Spinal cord (tissue), 10 donors: ENCODE measurements at places on chromosomes 6 and 20. TPM values are rescaled to one million over a fixed set of nuclear protein-coding genes. Genes with fewer than 3 reads are reported as not detected.

Gene GINS1
- 7.9 TPM for total RNA-seq

Gene CRISP2
- total RNA-seq = 1.2 TPM

Gene PNLDC1
- total RNA-seq = 0.22 TPM

Gene MLN
- total RNA-seq = not detected

Gene PPP1R16B
- 22.0 TPM for total RNA-seq

Gene FOXQ1
- total RNA-seq = 3.4 TPM

DNA sequence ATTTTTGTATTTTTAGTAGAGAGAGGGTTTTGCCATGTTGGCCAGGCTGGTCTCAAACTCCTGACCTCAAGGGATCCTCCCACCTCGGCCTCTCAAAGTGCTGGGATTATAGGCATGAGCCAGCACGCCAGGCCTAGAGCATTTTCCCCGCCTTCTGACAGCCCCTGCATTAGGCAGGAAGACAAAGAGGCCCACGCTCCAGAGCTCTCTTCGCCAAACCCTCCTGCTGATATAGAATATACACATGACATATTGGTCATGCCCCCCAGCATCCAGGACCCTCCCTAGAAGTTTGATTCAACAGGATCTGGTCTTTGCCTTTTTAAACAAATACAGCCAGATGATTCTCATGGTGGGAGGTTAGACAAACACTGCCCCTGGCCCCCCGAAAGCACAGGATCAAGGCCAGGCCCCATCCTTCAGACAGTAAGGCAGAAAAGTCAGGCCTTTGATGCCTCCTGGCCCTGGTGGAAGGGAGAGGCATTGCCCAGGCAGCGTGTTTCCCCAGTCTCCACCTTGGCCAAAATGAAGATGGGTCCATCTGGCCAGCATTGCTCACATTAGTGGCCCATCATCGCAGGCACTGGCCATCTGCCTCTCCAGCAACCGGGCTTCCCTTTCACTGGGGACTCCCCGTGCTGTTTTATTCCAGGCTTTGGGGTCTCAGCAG is 4.4 kb downstream of the SULF2 start:
- H3K27me3 ChIP-seq = peaks cover 16% of the 10 kb centered on the region
- H3K4me3 ChIP-seq = no peak overlapping the region
- peaks cover 7% of the 10 kb centered on the region for H3K36me3 ChIP-seq

GRCh38 chr6:6943421-6943820 is 164.3 kb upstream of the RREB1 start:
- no peak overlapping the region for H3K27ac ChIP-seq
- H3K27me3 ChIP-seq = no peaks in the 10 kb centered on the region
- H3K36me3 ChIP-seq = no peaks in the 10 kb centered on the region
- no peak for DNase-seq
- no peaks in the 10 kb centered on the region for H3K4me1 ChIP-seq
- no peak overlapping the region for H3K4me3 ChIP-seq

DNA sequence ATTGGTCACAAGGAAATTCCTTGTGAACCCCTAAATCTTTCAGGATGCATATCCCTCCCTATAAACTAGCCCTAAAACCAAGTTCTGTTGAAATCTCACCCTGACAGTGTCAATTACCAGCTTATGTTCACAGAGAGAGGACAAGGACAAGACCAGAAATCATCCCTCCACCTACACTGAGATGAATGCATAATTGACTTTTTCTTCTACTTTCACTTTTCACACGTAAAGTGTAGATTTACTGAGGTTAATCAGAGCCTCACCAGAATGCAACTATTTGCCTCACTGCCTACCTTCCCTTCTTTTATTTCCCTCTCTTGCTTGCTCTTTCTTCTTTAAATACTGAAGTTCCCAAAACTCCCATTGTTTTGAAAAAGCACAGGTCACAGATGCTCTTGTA is 15.3 kb upstream of the NKAIN2 start:
- H3K4me1 ChIP-seq = no peaks in the 10 kb centered on the region
- no peaks in the 10 kb centered on the region for H3K27me3 ChIP-seq
- H3K4me3 ChIP-seq = no peak overlapping the region

DNA sequence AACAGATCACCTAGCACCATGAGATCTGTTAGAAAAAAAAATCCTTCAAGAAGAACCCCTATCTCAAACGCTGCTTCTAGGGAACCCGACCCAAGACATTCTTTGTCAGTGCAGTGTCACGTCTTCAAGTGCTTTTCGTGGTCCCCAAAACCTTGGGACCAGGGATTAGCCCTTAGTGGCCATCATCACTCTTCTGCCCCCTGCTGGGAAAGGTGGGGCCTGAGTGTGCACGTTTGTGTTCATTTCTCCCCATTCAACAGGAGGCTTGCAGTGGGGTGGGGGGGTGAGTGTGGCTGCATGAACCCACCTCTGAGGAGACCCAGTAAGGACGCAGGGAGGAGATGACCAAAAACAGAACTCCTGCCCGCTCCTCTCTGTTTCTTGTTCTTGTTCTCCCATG is 218.2 kb upstream of the RNF24 start:
- H3K36me3 ChIP-seq = peaks cover 5% of the 10 kb centered on the region
- no peak overlapping the region for H3K27ac ChIP-seq
- no peak for DNase-seq
- H3K4me1 ChIP-seq = peaks cover 5% of the 10 kb centered on the region
- H3K4me3 ChIP-seq = no peak overlapping the region

DNA sequence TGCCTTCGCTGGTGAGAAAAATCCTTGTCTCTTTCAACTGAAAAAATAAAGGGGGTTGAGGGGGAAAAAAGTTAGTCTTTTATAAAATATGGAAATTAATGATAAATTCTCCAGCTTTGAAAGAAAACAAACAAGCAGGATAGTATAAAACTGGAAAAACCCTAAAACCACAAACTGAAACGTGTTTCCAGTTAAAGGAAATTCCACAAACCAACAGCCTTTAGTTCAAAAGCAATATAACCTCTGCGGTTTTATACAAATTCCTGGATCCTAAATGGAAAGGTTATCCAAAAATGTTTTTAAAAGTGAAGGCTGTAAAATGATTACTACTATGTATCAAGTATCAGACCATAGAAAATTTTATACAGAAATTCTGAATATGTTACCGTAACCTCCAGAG is 55.6 kb downstream of the BMP5 start:
- H3K27me3 ChIP-seq = no peaks in the 10 kb centered on the region
- no peak overlapping the region for H3K4me3 ChIP-seq
- H3K27ac ChIP-seq = no peak overlapping the region

GRCh38 chr20:910132-910869 is 5.8 kb downstream of the ANGPT4 start:
- H3K27me3 ChIP-seq = no peaks in the 10 kb centered on the region
- DNase-seq = no peak
- peak overlapping the region; percentile 6 for H3K27ac ChIP-seq

- H3K4me3 ChIP-seq = no peak overlapping the region
- no peaks in the 10 kb centered on the region for H3K4me1 ChIP-seq
- no peaks in the 10 kb centered on the region for H3K36me3 ChIP-seq
- no peak for DNase-seq
- H3K27ac ChIP-seq = no peak overlapping the region
- H3K27me3 ChIP-seq = no peaks in the 10 kb centered on the region
These were observed 49.3 kb upstream of the HTR1B start for GRCh38 chr6:77512554-77512953.
